ENCODE measurements at places on chromosomes 4 and X. TPM values are rescaled to one million over a fixed set of nuclear protein-coding genes. Genes with fewer than 3 reads are reported as not detected.

DNA sequence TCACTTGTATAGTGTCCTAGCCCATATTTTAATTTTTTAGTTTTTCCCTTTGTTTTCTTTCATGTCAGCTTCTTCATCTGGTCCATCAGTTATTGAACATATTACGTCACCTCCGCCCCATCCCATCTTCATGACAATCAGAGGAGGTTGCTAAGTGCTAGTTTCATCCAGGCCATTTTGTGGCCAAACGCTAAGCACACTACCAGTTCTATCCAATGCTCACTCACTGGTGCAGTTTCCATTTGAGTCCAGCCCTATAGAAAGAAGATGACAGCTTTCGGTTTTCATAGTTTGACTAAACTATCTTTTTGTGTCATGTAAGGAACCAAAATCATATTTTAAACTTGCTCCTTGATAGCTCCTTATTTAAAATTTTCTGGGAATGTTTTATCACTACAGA is 304.2 kb downstream of the TENM3 start:
- H3K4me3 ChIP-seq: no peak overlapping the region
- H3K27me3 ChIP-seq: no peaks in the 10 kb centered on the region
- no peaks in the 10 kb centered on the region for H3K36me3 ChIP-seq
- no peak overlapping the region for H3K27ac ChIP-seq
- DNase-seq: no peak
- no peaks in the 10 kb centered on the region for H3K4me1 ChIP-seq

- H3K27ac ChIP-seq: no peak overlapping the region
- H3K4me3 ChIP-seq: no peak overlapping the region
- H3K27me3 ChIP-seq: no peaks in the 10 kb centered on the region
- H3K36me3 ChIP-seq: no peaks in the 10 kb centered on the region
- no peak for DNase-seq
- H3K4me1 ChIP-seq: no peaks in the 10 kb centered on the region
These were observed 19.1 kb upstream of the SPINK2 start for GRCh38 chr4:56840559-56840958.

GRCh38 chrX:107626481-107626880 is 1.8 kb upstream of the PRPS1 start:
- H3K27ac ChIP-seq: no peak overlapping the region
- no peak for DNase-seq
- no peaks in the 10 kb centered on the region for H3K27me3 ChIP-seq
- H3K4me3 ChIP-seq: no peak overlapping the region
- H3K4me1 ChIP-seq: no peaks in the 10 kb centered on the region
- no peaks in the 10 kb centered on the region for H3K36me3 ChIP-seq

DNA sequence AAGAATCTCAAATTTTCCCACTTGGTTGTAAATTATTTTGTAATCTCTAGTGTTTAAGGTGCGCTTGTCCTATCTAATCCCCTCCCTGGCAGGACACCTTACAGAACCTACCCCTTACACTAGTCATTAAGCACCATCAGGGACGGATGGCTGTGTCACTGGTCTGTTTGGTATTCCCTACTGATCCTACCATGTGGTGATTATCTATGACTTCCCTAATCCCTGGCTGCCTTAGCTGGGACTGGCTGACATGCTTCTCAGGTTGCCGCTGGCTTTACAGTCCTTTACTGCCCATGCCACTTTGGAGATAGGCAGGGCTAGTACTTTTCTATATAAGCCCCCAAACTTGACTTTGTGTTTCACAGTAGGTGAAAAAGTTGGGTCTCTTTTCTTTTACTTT is 58.6 kb downstream of the ELOVL6 start:
- H3K27ac ChIP-seq: no peak overlapping the region
- H3K4me3 ChIP-seq: no peak overlapping the region
- no peak for DNase-seq
- no peaks in the 10 kb centered on the region for H3K36me3 ChIP-seq
- H3K4me1 ChIP-seq: no peaks in the 10 kb centered on the region
- H3K27me3 ChIP-seq: no peaks in the 10 kb centered on the region

GRCh38 chr4:40629401-40630334 is at the start of gene RBM47:
Gene RBM47, minus strand, starts transcription at chr4:40629864. Its CDS starts 190,971 bp downstream, at chr4:40438893.
- peak within 1 kb of the TSS; percentile 57 for H3K4me3 ChIP-seq
- no peaks in the 10 kb centered on the region for H3K4me1 ChIP-seq
- peak within 1 kb of the TSS; percentile 16 for H3K27ac ChIP-seq
- peak; percentile 6 for DNase-seq
- peaks cover 6% of the 10 kb centered on the region for H3K27me3 ChIP-seq

GRCh38 chrX:18674417-18674787 is 2.5 kb upstream of the RS1 start:
- peak overlapping the region; percentile 71 for H3K4me3 ChIP-seq
- no peaks in the 10 kb centered on the region for H3K36me3 ChIP-seq
- peaks cover 4% of the 10 kb centered on the region for H3K4me1 ChIP-seq
- peak; percentile 10 for DNase-seq
- no peaks in the 10 kb centered on the region for H3K27me3 ChIP-seq

DNA sequence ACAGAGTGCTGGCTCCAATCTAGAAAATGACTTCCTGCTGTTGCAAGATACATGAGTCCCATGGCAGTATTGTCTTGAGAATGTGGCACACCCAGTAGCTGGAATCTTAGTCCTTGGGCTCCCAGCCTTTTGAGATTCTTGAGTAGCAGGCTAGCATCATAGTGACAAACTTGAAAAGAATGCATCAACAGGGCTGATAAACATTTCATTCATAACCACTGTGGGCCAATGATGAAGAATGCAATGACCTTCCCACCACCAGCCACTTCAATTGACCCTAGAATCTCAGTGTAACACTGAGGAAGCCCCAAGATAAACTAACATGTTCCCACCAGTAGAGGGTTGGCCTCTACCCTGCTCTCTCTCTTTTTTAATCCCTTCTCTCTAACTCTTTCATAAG is 329.3 kb downstream of the GBA3 start:
- H3K36me3 ChIP-seq: no peaks in the 10 kb centered on the region
- H3K27me3 ChIP-seq: no peaks in the 10 kb centered on the region

GRCh38 chr4:20265726-20266125 is 14.0 kb downstream of the SLIT2 start:
- H3K4me1 ChIP-seq: no peaks in the 10 kb centered on the region
- no peak overlapping the region for H3K4me3 ChIP-seq
- no peak overlapping the region for H3K27ac ChIP-seq
- no peaks in the 10 kb centered on the region for H3K36me3 ChIP-seq

DNA sequence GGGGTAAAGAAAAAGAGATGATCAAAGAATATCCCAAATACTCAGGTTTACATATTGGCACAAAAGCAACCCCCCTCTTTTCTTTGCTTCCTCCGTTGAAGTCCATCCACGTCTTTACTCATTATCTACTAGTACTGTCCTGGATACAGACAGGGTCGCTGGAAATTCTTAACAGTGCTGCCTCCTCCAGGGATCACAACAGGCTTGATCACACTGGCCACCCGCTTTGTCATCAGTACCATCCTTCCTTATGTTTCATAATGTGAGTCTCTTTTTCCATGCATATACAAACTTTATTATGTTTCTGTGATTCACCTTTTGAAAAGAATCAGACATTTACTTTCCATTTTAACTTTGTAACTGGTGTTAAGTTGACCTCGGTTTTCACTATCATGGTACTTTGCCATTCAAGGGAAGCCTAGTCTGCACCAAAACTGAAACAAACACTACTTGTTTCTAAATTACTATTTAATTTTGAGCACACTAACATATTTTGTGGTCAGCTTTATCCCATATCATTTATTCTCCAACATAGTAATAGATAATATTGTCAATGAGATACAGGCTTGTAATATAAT is 387.5 kb upstream of the PPP1R2C start:
- no peak for DNase-seq
- no peaks in the 10 kb centered on the region for H3K27me3 ChIP-seq
- H3K36me3 ChIP-seq: no peaks in the 10 kb centered on the region
- H3K4me3 ChIP-seq: no peak overlapping the region

DNA sequence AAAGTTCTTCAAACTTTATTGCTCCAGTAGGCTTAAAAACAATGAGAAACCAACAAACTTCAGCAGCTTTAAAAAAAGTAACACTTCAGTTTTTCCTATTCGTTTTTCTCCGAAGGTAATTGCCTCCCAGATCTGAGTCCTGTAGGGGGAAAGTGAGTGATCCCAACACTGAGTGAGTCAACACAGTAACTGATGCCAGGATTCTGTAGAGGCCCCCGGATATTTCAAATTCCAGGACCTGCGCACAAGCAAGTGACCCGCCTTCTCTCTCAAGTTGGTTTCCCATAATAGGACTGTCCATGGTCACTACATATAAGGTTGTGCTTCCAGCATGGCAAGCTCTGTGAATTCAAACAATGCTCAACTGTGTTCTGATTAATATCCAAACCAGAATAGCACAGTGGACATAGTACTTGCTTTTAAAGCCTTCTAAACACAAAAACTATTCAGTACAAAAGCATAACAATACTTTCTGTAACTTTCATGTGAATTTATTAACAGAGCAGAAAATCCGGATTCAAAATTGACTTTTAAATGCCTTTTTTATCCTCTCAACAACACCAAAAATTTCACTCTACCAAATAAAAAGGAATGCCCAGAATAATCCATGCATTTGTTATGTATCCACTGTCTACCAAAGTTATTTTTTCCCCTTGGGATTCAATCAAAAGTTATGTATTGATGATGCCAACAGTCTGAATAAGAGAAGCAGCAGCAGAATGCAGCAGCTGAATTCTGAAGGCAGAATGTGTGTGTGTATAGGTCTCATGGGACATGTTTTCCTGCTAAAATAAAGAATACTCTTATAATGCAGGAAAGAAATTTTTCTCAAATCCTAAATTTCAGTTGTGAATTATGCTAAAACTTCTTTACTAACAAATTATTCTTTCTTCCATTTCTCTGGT is at the start of gene DMD:
DMD (minus strand) TSS at position 194 of the 905 bp plus-strand sequence. CDS start 237 bp downstream, outside the sequence.
- peaks cover 4% of the 10 kb centered on the region for H3K4me1 ChIP-seq
- H3K27me3 ChIP-seq: no peaks in the 10 kb centered on the region
- no peaks in the 10 kb centered on the region for H3K36me3 ChIP-seq
- peak within 1 kb of the TSS; percentile 57 for H3K4me3 ChIP-seq

DNA sequence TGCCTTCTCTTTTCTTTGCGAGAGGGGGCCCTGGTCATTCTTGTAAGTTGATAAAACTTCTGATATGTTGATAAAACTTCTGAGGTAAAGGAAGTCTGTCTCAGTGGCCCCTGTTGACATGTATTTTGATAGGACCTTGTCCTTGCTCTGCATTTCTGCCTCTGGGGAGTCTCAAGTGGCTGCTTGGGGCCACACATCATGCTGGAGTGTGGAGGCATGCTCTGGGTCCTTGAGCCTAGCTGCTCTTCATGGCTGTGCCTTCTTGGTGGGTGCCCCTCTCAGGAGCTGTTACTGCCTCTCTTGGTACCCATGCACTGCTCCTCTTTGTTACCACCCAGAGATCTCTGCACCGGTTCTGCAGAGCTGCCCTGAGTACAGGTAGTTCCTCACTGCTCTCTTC is 14.2 kb downstream of the NSD2 start:
- no peaks in the 10 kb centered on the region for H3K36me3 ChIP-seq
- DNase-seq: no peak
- no peaks in the 10 kb centered on the region for H3K4me1 ChIP-seq
- no peaks in the 10 kb centered on the region for H3K27me3 ChIP-seq

GRCh38 chr4:182929296-182929695 is 12.1 kb upstream of the DCTD start:
- no peak for DNase-seq
- H3K36me3 ChIP-seq: no peaks in the 10 kb centered on the region
- no peaks in the 10 kb centered on the region for H3K4me1 ChIP-seq
- no peak overlapping the region for H3K4me3 ChIP-seq
- H3K27me3 ChIP-seq: no peaks in the 10 kb centered on the region
- no peak overlapping the region for H3K27ac ChIP-seq

DNA sequence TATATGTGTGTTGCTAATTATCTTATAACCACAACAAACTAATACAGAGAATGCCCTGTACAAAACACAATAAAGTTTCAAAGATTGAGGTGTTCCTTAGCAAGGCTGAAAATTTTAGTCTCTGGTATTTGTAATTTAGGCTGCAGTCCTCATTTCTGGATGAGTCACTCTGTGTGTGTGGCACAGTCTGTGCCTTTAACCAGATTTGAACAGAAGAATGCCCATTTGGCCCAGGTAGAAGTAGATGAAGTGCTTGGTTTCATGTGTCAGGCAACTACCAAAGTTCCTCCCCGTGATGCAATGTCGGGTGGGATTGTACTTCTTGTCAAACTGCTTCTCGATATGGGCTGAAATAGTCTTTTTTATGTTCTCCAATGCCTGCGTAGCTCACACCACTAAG is 91.6 kb upstream of the H2AZ1 start:
- H3K4me1 ChIP-seq: no peaks in the 10 kb centered on the region
- H3K27ac ChIP-seq: no peak overlapping the region
- H3K36me3 ChIP-seq: no peaks in the 10 kb centered on the region
- no peaks in the 10 kb centered on the region for H3K27me3 ChIP-seq

The LGI2 gene
- 0.05 TPM for total RNA-seq

The GAB3 gene
- 0.92 TPM for total RNA-seq

The NAA11 gene
- total RNA-seq: not detected

The DCHS2 gene
- under 0.01 TPM for total RNA-seq

The CLIC2 gene
- 4.5 TPM for total RNA-seq

The ADH1C gene
- 27.0 TPM for total RNA-seq

The AADAT gene
- total RNA-seq: 0.72 TPM

The PDE5A gene
- 5.6 TPM for total RNA-seq
